Stimulated activated CD8-positive, alpha-beta memory T cell treated with anti-CD3 and anti-CD28 coated beads, Interleukin-4, amount 100 ng/mL, for 4 hours (primary cell): ENCODE measurements at places on chromosomes 4 and X.

- no peak for DNase-seq
These were observed 620.4 kb downstream of the ANKRD50 start for GRCh38 chr4:124092101-124092500.

GRCh38 chr4:107299646-107300045 lies 263.5 kb upstream of the DKK2 start:
- DNase-seq = no peak

GRCh38 chrX:49761481-49761880 lies 65.7 kb upstream of the PAGE1 start:
- no peak for DNase-seq

- DNase-seq = no peak
These were observed 674.8 kb downstream of the RAPGEF2 start for GRCh38 chr4:159777689-159778088.

DNA sequence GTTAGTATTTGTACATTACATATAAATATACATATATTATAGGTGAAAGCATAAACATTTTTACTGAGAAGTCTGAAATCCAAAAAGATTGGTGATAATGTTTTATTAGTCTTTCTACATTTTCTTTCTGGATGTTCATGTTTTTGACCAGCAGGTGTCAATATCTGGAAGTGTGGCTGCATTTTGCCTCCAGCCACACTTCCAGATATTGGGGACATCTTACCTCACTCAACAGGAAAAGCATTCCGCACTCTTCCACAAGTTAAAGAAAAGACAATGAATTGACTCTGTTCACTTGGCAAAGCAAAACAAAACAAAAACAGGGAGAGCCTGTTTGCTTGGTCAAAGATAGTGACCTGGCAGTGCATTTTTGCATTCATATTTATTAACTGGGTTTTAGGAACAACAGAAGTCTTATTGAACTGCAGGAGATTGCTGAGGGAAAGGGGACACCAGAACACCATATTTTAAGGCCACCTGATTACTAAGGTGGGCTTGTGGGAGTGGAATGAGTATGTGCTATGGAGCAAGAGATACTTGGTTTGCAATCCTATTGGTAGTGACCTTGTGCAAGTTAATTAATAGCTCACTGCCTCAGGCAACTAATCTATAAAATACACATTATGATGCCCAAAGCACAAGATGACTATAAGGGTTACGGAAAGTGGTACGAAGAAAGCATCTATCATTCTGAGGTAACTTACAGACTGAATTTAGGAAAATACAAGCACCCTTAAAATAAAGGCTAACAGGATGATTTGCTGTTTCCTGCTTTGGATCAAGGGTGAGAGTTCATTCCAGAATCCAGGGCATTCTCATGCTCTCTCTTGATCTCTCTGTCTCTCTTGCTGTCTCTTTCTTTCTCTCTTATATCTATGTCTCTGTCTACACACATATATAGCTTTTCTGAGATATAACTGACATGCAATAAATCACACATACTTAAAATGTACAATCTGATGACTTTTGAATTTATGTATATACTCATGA lies 389.9 kb upstream of the EMCN start:
- no peak for DNase-seq

- no peak for DNase-seq
These were observed 6.9 kb upstream of the PNMA6A start for GRCh38 chrX:153065389-153065788.

DNA sequence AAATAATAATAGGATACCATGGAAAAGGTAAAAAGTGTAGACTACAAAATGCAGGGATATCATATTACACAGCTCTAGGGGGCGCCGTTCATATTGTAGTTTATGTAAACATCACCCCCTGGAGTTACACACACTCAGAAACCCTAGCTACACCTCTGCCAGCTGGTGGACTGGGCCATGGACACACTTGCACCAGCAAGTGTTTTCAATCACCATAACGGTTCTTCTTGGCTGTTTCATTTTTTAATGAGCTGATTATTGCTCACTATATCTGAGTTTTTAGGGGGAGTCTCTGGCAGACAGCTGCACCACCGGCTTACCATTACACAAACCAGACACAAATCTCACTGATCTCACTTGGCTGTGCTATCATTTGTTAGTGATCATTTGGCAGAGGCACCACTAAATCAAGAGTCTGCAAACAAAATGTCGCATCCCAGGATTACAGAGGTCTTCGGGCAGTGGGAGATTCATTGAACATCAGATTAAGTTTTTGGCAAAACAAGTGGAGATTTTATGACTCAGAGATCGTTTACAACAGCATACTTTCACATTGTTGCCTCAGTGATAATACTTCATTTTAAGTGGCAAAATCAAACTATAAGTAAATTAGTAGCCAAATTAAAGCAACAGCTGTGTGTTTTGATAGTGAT lies 185.7 kb downstream of the UNC5C start:
- DNase-seq = no peak

DNA sequence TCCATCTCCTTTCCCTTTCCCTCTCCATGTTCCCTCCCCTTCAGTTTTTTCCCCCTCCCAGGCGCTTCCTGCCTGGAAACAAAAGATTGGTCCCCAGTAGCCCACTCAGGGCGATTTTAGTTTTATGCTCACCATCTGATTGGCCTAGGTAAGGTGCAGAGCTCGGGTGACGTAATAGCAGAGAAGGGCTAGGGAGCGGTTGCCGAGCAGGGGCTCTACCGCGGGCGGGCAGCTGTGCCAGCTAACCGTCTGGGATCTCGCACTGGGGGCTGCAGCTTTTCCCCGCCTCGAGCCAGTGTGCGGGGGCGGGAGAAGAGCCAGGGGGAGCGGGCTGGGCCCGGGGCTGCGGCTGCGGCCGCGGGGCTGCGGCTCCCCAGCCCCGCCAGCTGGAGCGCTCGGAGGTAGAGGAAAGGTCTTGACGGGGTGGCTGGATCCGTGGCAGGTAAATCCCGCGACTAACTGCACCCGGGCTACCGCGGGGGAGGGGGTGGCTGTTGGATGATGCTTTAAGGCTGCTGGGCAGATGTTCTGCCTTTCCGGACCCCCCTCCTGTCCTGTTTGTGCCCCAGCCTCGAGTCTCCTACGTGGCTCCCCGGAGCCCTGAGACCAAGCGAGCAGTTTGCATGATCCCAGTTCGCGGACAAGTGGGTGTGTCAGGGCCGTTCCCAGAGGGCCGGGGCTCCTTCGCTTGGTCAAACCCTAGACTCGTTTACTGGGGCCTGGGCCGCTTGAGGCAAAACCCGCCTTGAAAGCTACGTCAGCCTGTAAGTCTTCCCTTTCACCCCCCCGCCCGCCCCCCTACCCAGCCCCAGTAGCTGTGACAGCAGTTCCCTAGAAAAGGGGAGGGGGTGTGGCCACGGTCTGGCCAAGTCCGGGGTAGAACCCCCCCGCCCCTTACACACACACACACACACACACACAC lies at the start of gene PAK3:
PAK3 (plus strand) TSS at position 218 of the 922 bp plus-strand sequence. CDS start 26,913 bp downstream, outside the sequence.
- no peak for DNase-seq

- no peak for DNase-seq
These were observed 67.9 kb upstream of the PCDH19 start for GRCh38 chrX:100477958-100478357.

DNA sequence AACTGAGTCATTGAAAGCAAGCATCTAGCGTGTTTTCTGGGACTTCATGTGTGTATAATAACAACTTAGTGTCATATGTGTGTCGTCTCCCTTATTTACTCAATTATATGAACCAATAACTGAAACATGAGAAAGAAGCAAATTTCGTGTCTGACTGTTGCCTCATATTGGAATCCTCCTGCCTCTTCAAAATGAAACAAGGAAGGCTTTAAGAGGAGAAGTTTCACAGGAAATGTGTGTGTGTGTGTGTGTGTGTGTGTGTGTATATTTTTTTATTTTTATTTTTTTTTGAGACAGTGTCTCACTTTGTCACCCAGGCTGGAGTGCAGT lies 145.8 kb upstream of the SFRP2 start:
- no peak for DNase-seq

DNA sequence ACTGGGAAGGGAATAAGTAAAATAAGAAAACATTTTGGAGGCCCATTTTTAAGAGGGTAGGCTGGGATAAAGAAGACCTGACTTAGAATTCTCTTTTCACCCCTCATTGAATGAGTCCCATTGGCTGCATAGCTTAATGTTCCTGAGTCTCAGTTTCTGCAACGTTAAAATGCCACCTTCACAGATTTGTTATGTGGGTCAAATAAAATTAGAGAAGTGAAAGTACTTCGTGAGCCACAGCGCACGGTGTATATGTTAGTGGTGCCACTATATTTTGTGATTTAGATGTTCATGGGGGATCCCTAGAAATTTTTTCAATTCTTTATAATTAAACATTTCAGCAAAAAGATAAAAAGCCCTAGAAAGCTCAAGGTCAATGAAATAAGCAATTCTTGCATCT lies 109.2 kb upstream of the HS3ST1 start:
- DNase-seq = no peak

GRCh38 chr4:88793475-88793874 lies 95.8 kb upstream of the NAP1L5 start:
- no peak for DNase-seq

DNA sequence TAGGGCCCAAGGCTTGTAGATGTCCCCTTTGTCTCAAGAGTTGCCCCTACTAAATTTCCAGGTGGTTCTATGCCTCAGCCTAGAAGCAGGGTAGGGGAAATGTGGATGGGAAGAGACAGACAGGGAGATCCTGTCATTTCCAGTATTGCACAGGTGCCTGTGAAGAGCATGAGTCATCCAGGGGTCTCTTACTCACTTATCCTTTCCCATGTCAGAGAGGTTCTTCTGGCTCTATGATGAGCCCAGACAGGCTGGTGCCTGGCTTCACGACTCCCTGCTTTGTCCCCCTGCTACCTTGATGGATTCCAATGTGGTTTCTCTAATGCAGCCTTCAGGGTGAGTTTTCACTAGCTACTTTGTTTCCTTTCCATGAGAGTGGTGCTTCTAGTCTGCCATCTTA lies 35.2 kb upstream of the DDX60 start:
- DNase-seq = no peak

- no peak for DNase-seq
These were observed 218.5 kb upstream of the TLL1 start for GRCh38 chr4:165654556-165654955.

- no peak for DNase-seq
These were observed 14.8 kb downstream of the NDNF start for GRCh38 chr4:121057466-121057922.

DNA sequence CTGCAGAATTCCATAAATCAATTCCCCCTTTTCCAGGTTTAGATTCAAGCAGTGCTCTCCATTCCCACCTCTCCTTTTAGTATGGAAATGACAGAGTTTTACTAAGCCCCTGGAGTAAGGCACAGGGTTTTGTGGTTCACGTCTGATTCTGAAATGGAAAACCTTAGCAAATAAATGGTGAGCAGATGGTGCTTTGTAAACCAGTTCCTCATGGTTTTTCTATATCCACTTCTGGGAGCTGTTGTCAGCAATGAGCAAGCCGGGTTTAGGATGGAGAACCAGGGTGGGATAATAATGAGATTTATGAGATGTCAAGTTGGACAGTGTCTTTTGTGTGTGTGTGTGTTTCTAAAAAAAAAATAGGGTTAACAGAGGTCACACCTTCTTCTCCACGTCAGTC lies 113.8 kb upstream of the RBPJ start:
- no peak for DNase-seq

GRCh38 chr4:69321153-69321729 lies 41.0 kb downstream of the UGT2B28 start:
- no peak for DNase-seq

DNA sequence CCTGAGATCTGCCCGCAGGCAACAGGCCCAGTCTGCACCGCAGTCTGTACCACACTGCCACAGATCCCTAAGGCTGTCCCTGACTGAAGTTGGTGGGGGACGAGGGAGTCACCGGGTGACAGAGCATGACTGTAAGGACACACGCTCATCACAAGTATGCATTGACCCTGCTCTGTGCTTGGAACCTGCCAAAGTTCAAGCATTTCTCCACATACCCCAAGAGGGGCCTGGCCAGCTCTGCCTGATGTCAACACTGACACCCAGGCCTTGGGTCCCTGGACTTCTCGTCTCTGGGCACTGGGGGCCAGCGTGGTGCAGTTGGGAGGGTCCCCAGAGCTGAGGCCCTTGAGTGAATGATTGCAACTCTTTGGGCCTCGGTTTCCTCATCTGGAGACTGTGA lies 7.9 kb downstream of the BLOC1S4 start:
- DNase-seq = no peak

- no peak for DNase-seq
These were observed 29.9 kb downstream of the CPEB2 start for GRCh38 chr4:15031993-15032675.

GRCh38 chr4:56475917-56476316 lies 8.5 kb downstream of the SRP72 start:
- no peak for DNase-seq

- no peak for DNase-seq
These were observed 327.0 kb upstream of the DKK2 start for GRCh38 chr4:107363125-107363524.

DNA sequence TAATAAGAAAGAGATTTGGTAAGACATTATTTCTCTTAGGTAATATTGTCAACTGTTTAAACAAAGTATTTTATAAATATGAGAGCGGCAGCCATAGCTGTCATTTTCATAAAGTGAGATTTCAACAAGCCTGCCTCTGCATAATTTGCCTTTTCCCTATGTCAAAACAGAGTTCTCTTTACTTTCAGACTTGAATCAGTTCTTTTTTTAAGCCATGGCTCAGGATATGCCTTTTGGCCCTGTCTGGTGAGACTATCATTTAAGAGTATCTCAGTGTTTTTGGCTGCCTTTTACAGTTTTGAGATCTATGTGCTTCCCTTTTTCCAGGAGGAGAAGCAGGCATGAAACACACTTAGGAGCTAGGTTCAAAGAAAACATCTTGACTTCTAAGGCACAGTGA lies 7.5 kb upstream of the GUCY1A1 start:
- no peak for DNase-seq

DNA sequence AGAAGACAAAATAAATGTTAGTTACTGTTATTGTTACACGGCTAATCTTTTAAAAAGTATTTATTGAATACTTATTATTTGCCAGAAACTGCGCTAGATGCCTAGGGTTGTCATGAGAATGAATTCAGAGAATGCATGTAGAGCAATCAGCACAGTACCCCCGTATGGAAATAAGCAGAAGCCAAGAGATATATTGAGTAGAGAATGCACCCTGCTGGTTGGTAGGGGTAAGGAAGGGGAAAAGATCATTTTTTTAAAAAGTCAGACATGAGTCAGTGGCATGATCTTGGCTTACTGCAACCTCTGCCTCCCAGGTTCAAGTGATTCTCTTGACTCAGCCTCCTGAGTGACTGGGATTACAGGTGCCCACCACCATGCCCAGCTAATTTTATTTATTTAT lies 13.1 kb upstream of the DRP2 start:
- no peak for DNase-seq

DNA sequence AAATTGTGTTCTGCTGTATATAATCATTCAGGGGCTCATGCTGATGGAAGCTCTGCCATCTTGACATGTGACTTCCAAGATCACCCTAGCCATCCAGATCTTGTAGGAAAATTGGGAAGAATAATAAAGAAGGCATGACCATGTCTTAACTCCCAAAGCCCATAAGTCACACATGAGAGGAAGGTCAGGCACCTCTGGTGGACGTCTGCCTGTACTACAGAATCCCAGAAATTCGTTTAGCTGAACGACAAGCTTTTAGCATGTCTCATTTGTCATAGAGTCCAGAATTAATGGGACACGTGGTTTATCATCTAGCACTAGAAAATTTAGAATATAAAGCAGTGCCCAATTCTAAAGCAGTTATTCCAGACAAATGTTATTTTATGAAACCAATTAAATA lies 212.7 kb downstream of the CENPC start:
- DNase-seq = no peak
